ENCODE measurements at places on chromosomes 12 and 14.

DNA sequence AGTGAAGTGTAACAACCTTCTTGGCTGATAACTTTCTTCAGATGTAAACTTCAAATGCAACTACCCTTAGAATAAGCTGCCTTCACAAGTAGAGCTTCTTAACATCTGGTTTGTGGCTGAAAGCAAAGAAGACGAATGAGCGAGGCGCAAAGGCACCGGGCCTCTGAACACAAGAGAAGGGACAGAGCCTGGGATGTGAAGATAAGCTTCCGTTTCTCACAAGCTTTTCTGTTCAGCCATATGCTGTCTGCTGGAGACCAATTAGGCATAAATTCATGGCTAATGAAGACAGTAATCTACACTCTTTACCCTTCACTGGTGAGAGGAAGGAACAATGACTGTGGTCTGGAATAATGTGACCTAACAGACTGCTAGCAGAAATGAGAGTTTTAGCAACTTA is 195.2 kb downstream of the ATXN7L3B start:
- no peak for DNase-seq

DNA sequence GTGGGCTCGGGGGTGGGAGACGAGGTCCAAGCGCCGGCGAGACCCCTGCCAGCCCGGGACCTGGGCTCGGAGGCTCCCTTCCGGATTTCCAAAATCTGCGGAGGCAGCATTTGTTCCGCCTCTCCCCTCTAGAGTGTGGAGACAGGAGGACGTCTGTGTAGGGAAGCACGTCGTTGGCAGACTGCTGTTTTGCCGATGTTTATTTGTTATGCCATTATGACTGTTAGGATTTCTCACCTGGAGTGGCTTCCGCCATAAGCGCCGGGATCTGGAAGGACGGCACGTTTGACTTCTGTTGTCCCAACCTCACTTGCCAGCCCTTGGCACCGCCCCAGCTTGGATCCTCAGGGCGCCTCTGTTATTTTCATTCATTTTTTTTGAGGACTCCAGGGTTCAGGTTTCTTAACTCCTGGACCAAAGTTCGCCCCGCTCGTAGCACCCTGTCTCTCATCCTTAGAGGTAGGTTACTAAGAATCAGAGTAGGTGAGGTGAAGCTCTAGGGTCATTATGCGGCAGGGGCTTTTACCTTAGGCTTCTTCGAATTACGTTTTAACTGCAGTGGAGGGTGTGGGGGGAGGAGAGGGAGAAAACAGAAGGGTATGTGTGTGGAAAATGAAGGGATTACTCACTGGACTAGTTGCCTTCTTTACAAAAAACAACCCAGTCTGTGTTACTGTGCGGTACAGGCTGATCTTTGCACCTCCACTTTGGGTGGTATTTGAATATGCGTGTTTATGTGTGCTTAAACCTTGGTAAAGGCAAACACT is 547 bp upstream of the PYGL start:
- DNase-seq = peak; percentile 47

DNA sequence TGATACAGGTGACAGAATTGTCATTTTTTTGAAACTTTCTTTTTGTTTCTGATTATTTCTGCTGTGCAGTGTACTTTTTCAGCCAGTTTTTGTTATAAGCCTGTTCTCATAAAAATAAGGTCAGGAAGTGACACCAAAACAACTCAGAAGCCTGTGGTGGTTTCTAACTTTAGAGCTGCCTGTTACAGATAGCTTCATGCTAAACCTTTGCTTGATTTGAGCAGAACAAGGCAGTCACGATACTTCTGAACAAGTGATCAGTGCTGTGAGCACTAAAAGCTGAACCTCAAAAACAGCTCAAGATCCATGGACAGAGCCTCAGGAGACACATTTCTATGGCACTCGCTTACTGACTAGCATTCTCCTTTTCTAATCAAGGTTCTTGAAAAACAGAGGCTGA is 82.0 kb downstream of the PRKCH start:
- DNase-seq = no peak

DNA sequence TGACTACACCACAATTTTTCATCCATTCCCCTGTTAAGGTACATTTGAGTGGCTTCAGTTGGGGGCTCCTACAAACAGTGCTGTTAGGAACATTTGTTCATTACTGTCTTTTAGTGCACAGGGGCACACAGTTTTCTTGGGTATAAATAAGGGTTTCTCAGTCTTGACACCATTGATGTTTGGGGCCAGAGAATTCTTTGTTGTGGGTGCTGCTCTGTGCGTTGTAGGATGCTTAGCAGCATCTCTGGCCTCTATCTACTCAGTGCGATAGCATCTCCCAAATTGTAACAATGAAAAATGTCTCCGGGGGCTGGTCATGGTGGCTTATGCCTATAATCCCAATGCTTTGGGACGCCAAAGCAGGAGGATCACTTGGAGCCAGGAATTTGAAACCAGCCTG is 153.0 kb upstream of the MYL2 start:
- DNase-seq = no peak

DNA sequence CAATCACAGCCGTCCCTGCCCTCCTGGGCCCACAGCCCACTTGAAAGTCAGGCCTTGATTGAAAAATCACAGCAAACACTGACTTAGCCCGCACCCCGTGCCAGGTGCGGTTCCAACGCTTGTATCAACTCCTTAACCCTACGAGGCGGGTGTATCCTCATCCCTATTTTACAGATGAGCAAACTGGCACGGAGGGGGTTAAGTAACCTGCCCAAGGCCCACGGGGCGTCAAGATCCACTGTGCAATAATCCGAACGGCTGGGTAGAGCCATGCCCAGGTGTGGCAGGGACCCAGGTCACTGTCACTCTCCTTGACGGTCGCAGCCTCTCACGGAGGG is 583 bp downstream of the DNAH10 start:
- no peak for DNase-seq

DNA sequence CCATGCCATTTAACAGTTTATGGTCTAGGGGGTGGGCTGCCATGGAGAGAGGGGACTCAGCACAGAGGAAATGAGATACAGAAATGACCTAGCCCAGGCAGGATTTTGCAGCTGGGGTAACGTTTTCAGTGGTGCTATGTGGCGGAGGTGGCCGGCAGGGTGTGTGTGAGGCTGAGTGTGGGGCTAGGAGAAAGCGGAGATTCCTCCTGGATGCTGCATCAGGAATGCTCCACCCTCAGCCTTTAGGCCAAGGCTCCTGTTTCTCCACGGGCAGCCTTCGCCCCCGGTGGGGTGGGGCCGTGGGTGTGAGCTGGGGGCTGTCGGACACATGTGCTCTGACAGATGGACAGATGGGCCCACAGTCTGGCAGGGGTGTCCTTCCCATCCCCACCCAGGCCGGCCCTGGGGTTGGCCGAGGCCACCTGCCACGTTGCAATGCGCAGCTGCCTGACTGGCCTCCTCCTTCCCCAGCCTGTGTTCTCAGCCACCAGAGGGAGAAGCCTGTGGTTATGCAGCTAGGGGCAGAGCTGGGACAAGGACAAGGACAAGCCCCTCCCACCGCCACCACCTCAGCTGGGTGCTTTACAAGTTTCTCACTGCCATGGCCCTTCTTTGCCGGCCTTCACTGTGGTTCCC is 44.3 kb downstream of the TEAD4 start:
- no peak for DNase-seq

- DNase-seq = no peak
Observed at GRCh38 chr12:62647586-62647985, 181.0 kb downstream of the MON2 start.

DNA sequence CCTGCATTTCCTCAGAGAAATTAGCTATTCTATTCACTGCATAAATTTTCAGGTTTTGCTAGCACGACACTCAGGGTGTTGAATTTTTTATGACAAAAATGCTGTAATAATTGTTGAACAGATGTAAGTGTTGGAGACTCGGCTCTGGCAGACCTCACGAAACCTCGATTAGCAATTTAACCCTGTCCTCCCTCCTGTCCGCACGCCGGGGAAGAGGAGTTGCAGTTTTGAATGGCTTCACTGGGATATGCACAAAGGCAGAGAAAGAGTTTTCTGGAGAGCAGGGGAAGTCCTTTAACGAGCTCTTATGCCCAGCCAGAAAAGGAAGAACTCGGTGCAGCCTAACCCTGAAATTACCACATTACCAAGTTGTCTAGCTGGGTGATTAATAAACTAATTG is 661.1 kb downstream of the VRK1 start:
- no peak for DNase-seq

DNA sequence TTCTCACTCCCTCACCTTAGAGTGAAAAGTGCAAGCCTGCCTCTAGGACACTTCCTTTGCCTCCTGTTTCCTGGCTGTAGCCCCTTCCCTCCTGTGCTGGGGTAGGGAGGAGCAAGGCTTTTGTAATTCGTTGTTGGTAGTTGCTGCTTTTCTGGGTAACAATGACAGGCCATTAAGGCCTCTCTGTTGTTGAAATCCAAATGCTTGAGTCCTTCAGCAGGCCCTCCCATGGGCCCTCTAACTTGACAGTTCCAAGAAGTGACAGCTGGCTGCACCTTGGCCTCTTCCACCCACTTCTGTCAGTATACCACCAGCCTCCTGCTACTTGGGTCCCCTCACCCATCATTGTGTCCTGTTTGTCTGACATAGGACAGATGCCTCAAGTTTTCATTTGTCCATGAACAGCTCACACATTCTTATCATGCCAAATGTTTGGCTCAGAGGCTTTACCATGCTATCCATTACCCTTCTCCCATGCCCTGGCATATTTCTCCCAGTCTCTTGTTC is 103.7 kb upstream of the PDE3A start:
- no peak for DNase-seq

DNA sequence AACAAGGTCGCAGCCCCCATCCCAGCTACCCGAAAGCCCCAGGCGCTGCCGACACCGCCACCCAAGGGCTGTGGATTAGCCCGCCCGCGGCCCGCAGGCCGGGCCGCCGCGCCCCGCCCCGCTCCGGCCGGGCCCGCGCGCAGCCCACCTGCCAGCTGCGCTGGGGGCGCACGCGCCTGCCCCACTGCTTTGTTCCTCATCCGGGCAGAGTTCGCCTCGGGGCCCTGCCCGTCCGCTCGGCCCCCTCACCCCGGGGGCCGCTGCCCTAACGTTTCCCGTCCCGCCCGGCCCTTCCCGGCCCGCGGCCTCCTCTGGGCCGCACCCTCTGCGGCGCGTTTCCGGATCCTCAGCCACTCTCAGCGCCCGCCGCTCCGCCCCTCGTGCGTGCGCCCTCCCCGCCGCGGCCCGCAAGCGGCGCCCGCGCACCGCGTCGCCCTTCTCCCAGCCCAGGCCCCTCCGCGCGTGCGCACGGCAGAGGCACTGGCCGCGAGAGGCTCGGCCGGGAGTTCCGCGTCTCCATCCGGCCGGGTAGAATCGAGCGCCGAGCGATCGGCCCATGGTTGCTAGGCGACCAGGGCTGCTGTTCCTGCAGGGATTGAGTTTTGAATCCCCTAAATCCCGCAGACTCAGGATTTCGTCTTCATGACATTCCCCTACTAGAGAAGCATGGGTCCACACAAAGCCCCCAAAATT is at the start of gene PRDM4:
TSS of gene PRDM4 (minus strand) at position 329 of the 693 bp plus-strand sequence. CDS start 622 bp downstream, outside the sequence.
- peak; percentile 51 for DNase-seq
